HepG2 (cell line): ENCODE measurements at places on chromosomes 11 and 22. TPM values are rescaled to one million over a fixed set of nuclear protein-coding genes. Genes with fewer than 3 reads are reported as not detected.

Gene CRYBA4
- not detected in 2 replicates for polyA plus RNA-seq

Gene RIMBP3C
- not detected in 2 replicates for polyA plus RNA-seq

- DNase-seq = no peak
Measured at GRCh38 chr22:23910496-23911190, 16.5 kb downstream of the MIF start.

GRCh38 chr22:44003405-44004103 is 20.5 kb upstream of the PARVB start:
- no peak for DNase-seq

DNA sequence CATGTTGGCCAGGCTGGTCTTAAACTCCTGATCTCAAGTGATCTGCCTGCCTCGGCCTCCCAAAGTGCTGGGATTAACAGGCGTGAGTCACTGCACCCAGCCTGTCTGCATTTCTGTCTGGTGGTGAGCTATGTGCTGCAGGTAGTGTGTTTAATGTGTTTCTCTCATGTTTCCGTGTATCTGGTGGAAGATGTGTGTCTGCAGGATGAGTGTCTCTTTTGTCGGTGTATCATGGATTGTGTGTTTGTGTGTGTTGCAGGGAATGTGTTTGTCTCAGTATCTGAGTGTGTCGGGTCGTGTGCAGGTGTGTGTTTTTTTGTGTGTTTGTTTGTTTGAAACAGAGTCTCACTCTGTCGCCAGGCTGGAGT is 16.1 kb downstream of the SCARF2 start:
- no peak for DNase-seq

DNA sequence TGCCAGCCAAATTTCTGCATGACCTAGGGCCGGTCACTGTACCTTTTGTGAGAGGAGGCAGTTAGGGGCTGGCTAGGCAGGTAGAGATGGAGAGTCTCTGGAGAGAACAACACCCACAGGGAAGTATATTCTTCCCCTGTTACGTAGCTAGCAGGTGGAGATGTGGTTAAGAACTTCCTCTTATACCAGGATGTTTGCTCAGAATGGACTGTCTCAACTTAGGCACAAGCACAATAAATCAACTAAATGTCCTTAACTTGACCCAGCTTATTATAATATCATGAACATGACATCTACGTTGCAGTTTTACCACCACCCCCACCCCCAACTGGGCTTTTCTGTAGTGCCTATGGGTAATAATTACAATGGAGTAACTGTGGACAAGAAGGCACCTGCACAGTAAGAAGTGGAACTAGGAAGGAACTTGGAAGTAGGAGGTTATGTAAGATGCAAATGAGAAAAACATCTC is 60.7 kb upstream of the MPEG1 start:
- DNase-seq = no peak

- DNase-seq = no peak
Measured at GRCh38 chr11:104897891-104898684, at the start of gene CASP12. CASP12 (minus strand) TSS chr11:104898460.

GRCh38 chr11:18865261-18865660 is 73.7 kb upstream of the PTPN5 start:
- no peak for DNase-seq
